ENCODE measurements at places on chromosomes 7 and 10. TPM values are rescaled to one million over a fixed set of nuclear protein-coding genes. Genes with fewer than 3 reads are reported as not detected.

CAV2 gene
- 93.8 TPM for total RNA-seq

COBL gene
- 1.4 TPM for total RNA-seq

EBF3 gene
- 4.6 TPM for total RNA-seq

MCM10 gene
- total RNA-seq = not detected

PDLIM1 gene
- total RNA-seq = 109 TPM

ANKRD7 gene
- total RNA-seq = not detected

HOXA3 gene
- total RNA-seq = 6.5 TPM

EPHB6 gene
- total RNA-seq = 25.3 TPM

ASNS gene
- total RNA-seq = 18.1 TPM

EMX2 gene
- total RNA-seq = not detected

LIPM gene
- not detected for total RNA-seq

SSC4D gene
- 3.2 TPM for total RNA-seq

FASTK gene
- total RNA-seq = 110 TPM

GIMAP5 gene
- total RNA-seq = 55.0 TPM

TAS2R5 gene
- 4.4 TPM for total RNA-seq

EPO gene
- total RNA-seq = not detected

ZSCAN21 gene
- 9.3 TPM for total RNA-seq

HMX3 gene
- not detected for total RNA-seq

MYO1G gene
- total RNA-seq = 13.8 TPM

LHFPL3 gene
- total RNA-seq = not detected

ZCWPW1 gene
- total RNA-seq = 3.5 TPM

TACR2 gene
- 0.27 TPM for total RNA-seq

ZP3 gene
- 1.6 TPM for total RNA-seq

SH3PXD2A gene
- 51.5 TPM for total RNA-seq

CD36 gene
- 94.8 TPM for total RNA-seq

CYP2C8 gene
- total RNA-seq = not detected

COL26A1 gene
- not detected for total RNA-seq

CTTNBP2 gene
- 12.0 TPM for total RNA-seq

HOXA7 gene
- total RNA-seq = 0.28 TPM

HOXA2 gene
- 3.4 TPM for total RNA-seq

CCDC186 gene
- 15.2 TPM for total RNA-seq

ESYT2 gene
- 196 TPM for total RNA-seq

PRPS1L1 gene
- not detected for total RNA-seq

SPDYE2 gene
- not detected for total RNA-seq

GNAT3 gene
- not detected for total RNA-seq

EEF1AKMT2 gene
- 5.7 TPM for total RNA-seq

RBM20 gene
- 13.9 TPM for total RNA-seq

NKX1-2 gene
- not detected for total RNA-seq

NPSR1 gene
- not detected for total RNA-seq

GRM3 gene
- not detected for total RNA-seq

Measured in thoracic aorta (tissue), 2 donors.